ENCODE measurements at places on chromosomes 16 and 17.

DNA sequence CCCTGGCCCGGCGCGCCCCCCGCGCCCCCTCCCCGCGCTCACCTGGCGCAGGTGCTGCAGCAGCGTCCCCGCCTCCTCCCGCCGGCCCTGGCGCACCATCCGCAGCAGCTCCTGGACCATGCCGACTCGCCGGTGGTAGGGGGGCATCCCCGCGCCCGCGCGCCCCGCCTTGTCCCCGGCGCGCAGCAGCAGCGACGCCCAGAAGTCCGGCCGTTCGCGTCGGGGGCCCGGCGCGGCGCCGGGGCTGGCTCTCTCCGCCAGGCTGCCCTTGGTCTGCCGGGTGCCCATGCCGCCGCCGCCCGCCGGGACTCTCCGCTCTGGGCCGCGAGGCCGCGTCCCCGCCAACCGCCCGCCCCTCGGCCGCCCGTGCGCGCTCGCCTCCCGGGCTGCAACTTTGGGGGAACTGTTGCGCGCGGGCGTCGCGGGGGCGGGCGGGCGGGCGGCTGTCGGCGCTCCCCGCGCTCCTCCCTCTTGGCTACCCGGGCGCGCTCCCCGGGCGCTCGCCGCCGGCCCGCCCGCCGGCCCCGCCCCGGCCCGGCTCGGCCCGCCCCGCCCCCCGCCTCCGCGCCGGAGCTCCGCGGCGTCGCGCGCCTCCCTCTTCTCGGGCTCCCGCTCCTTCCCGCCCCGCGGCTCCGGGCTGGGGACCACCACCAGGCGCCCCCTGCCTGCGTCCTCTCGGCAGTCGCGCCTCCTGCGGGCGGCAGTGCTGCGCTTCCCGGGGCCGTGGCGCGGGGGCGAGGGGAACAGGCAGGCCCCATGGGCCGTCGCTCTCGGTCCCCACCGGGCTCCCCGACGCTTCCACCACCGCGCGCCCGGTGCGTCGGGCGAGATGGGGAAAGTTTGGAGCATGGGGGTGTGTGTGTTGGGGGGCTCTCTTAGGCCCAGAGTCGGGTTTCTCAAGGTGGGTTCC, at the start of gene LRRC75A:
Gene LRRC75A (minus strand): TSS at position 491 of the 910 bp plus-strand sequence. CDS start 203 bp downstream, at position 288.
- no peak for DNase-seq

GRCh38 chr16:10895053-10895946, 18.3 kb downstream of the CIITA start:
- DNase-seq, result peak; percentile 5

DNA sequence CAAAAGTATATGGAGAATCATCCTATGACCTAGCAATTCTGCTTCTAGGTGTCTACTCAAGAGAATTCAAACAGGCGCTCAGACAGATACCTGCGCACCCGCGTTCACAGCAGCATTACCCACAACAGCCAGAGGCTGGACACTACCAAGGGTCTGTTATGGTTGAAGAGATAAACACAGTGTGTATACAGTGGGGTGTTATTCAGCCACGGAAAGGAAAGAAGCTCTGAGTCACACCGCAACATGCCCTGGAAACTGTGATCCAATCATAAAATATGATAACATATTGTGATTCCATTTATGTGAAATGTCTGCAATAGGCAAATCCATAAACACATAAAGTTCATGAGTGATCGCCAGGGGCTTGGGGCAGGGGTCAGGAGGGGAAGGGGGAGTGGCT, 18.0 kb upstream of the JPH3 start:
- peak; percentile 22 for DNase-seq

GRCh38 chr17:64115043-64115698, 14.8 kb downstream of the ERN1 start:
- DNase-seq, result no peak

DNA sequence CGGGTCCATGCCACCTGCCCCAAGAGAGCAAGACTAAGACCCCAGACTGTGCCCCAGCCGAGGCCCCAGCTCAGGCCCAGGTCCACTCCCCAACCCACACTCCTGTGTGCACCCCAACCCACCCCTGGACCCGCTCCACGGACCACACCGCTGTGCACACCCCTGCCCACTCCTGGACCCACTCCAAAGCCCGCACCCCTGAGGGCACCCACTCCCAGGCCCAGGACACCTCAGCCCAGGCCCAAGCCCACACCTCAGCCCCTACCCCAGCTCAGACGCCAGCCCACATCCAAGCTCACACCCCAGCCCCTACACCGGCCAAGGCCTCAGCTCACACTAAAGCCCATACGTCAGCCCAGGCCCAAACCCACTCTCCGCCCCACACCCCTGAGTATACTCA, 1.1 kb downstream of the SPEM3 start:
- DNase-seq, result no peak

DNA sequence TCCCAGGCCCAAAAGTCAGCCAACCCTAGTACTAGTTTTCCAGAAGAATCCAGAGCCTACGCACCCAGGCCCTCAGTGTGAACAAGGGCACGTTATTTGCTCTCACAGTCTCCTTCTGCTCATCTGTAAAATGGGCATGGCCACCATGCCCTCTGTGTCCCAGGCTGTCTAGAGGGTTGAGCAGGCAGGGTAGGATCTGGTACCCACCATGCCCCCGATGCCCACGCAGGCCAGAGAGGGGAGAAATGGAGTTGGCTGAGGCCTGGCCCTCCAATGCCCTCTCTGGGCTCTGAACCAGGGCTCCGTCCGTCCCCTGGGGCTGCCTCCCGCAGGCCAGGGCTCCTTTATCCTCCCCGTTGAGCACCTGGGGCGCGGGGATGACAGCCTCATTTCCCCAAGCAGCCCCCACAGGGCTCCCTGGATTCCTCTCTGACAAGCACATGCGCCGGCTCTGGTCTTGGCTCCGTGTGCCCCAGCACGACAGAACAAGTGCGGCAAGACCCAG, 9.1 kb upstream of the BAHCC1 start:
- DNase-seq, result no peak

GRCh38 chr17:56947741-56948140, 13.1 kb downstream of the COIL start:
- DNase-seq, result no peak

DNA sequence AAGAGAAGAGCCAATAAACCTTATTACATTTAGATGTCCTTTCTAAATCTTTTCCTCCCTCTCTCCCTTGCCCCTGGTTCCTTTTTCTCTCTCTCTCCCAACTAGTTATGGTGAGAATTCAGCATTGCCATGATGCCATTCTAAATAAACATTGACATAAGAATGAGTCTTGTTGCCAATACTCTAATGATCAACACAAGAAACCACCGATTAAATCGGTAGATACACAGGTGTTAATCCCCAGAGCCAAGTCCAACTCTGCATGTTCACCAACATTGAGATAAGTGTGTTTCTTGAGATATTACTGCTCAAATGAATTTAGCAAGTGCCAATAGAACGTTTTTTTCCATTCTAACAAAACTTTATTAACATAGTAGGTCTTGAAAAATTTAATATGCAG, 412.1 kb downstream of the KCNJ2 start:
- no peak for DNase-seq

DNA sequence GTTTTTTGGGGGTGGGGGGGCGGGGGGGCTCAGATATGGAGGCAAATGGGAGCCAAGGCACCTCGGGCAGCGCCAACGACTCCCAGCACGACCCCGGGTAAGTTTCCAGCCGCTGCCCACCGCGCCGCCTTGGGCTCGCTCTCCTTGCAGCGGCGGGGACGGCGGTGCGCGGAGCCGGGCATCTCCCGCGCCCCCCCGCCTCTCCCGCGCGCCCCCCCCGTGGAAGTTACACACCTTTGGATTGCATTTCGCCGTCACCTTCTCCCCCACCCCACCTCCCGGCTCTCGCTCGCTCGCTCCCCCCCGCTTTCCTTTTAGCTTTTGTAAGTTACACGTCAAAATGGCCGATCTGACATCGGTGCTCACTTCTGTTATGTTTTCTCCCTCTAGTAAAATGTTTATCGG, 387 bp downstream of the MSI2 start:
- no peak for DNase-seq

GRCh38 chr16:11005611-11005975, 61.2 kb downstream of the CLEC16A start:
- DNase-seq, result no peak

GRCh38 chr17:39462631-39463375, 1.5 kb downstream of the CDK12 start:
- no peak for DNase-seq

GRCh38 chr16:86931410-86931941, 353.1 kb downstream of the FOXL1 start:
- DNase-seq, result peak; percentile 25

DNA sequence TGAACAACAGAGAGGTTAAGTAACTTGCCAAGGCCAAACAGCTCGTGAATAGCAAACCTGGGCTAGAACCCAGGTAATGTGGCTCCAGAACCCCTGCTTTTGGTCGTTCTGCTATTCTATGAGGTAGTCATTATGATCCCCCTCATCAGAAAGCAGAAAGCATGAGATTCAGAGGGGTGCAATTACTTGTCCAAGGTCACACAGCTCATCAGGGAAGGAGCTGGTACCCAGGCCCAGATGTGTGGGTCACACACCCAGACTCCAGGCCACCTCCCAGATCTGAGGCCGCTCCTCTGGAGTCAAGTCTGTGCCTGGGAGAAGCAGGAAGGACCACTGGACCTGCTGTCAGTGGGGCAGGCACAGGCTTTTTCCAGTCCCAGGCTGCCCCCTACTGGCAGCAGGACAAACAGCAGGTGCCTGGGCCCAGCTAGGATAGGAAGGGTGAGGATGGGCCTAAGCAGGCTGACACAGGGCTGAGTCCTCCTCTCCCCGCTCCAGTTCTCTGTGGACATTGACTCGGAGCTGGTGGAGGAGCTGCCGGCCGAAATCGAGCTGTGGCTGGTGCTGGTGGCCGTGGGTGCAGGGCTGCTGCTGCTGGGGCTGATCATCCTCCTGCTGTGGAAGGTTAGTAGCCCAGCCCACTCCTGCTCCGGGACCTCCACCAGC, 7.8 kb upstream of the PDK2 start:
- no peak for DNase-seq

- DNase-seq, result no peak
Measured at GRCh38 chr17:57582881-57583756, 162.0 kb downstream of the CCDC182 start.

- DNase-seq, result no peak
Measured at GRCh38 chr16:27066668-27067537, at the start of gene C16orf82. Gene C16orf82, plus strand, starts transcription at chr16:27066927.

GRCh38 chr16:52398491-52398960, 148.4 kb downstream of the TOX3 start:
- DNase-seq, result no peak

GRCh38 chr17:74493331-74493833, 26.9 kb downstream of the CD300A start:
- peak; percentile 28 for DNase-seq

- DNase-seq, result peak; percentile 97
Measured at GRCh38 chr17:13541032-13541480, 60.7 kb downstream of the HS3ST3A1 start.

GRCh38 chr16:19005561-19006445, 22.1 kb downstream of the TMC7 start:
- DNase-seq, result peak; percentile 30

DNA sequence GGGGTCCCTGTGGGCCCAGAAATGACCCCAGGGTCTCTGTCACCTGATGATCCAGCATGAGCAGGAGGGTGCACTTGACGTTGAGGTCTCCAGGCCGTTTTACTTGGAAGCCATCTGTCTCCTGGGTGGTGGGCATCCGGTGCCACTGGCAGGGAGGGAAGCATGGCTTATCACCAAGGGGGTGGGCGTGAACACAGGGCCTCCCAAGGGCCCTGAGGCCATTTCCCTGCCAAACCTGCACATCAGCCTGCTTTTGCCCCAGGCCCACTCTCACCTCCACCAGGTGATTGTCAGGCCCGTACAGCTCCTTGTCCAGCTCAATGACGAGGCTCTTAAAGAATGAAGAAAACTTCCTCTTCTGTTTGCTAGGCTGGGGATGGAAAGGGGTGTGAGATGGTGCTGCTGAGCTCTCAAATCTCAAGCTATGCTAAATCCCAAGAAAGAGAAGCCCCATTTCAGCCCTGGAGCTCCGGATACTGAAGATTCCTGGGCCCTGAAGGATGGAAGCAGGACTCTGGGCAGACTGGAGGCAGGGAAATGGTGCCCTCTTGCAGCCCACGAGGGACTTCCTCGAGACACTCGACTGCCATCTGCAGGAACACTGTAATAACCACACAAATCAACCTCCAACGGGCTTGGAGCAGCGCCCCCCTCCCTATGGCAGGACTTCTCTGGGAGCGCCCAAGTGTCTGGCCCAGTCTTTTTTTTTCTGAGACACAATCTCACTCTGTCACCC, 7.1 kb upstream of the FTSJ3 start:
- peak; percentile 62 for DNase-seq
